ENCODE measurements at places on chromosomes 11 and 22.

DNA sequence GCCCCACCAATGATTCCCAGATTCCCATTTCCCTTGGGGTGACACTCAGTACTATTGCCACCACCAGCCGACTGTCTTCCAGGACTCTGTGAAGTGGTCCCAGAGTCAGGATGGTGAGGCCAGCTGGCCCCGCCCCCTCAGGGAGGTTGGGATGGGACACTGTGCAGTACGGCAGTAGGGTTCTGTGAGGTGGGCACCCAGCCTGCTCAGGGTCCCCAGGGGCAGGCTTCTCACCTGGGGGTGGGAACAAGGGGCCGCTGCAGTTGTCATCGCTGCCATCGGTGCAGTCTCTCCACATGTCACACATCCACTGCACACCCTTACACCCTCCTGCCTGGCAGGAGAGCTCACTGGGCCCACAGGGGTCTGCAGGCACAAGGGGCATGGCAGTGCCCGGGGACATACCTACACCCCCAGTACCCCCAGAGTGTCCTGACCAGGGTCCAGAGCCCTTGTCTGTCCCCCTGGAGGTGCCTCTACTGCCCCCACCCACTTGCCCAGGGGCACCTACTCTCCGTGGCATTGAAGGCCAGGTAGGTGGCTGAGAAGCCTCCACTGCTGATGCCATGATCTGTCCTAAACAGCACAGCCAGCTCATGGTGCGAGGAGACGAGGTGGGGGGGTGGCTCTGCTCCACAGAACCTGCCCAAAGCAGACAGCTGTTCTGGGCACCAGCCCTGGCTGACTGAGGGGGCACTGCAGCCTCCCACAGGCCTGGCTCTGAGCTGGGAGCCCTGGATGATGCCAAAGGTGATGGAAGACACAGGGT lies 1.9 kb upstream of the C1QTNF5 start:
- peak; percentile 57 for DNase-seq

DNA sequence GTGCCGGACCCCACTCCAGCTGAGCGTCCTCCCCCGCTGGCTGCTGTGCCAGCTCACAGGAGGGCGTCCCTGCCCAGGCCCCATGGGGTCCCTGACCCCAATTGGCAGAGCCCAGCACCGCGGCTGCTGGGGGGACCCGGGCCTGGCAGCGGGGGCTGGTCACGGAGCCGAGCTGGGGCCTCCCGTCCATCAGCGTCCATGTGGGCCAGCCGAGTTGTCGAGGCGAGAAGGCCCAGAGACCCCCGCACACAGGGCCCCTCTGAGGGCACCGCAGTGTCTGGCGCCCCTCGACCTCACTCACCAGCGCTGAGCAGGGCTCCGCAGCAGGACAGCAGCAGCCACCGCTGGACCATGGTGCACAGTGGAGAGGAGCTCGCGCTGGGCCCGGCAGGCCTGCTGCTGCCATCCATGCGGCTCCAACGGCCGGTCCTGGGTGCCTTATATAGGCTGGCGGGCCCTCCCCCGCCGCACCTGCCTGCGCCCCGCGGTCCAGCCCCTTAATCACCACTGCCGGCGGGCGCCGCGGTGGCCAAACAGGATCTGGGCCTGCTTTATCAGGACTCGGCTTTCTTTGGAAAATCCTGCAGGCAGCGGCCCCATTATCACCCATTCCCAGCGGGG lies at the start of gene MUC6:
Gene MUC6 (minus strand): TSS at position 416 of the 621 bp plus-strand sequence. CDS start 63 bp downstream, at position 353.
- DNase-seq: peak; percentile 56

DNA sequence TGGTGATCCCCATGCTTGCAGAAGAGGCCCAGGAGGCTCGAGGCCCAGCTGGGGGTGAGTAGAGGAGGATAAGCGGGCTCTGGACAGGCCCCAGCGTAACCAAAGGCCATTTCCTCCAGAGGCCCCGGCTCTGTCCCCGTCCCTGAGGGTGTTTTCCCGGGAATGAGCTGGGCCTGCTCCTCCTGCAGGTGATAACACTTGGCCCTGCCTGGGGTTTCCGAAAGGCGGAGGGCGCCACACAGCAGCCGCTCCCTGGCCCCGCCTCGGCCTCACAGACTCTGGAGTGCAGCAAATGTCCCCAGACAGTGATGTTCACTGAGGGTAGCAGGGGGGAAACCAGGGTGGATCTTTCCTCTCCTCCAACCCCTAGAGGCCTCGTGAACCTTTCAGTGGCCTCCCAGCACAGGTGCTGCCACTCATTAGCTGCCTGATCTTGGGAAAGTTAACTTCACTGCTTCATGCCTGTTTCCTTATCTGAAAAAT lies 10.5 kb upstream of the MGAT3 start:
- DNase-seq: no peak

GRCh38 chr11:5226732-5227310 lies at the start of gene HBB:
Gene HBB, minus strand, starts transcription at chr11:5227071. Its CDS starts 50 bp downstream, at chr11:5227021.
- no peak for DNase-seq

- DNase-seq: no peak
Observed at GRCh38 chr22:33220476-33221080, 162.4 kb upstream of the SYN3 start.

DNA sequence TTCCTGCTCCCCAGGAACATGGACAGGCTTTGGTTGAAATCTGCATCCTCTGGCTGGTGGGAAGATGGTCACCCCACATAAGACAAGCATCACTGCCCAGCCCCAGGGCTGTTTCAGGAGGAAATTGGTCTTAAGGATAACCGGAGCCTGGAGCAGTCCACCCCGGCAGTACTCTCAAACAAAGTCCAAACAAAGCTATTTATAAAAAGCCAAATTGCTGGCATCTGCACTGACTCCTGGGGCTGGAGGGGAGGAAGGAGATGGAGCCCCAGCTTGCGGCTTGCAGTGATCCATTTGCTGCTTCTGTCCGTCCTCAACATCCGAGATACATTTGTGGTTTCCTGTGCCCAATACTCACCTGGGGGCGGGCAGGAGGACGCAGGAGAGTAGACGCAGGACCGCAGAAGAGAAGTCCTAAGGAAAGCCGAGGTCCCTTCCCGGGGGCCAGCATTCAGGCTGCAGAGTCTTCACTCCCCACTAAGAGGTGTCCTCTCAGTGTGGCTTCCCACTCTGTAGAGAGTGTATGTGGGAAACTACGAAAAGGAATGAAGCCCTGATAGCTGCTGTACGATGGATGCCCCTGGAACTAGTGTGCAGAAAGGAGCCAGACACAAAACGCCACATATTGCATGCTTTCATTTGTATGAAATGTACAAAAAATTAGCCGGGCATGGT lies 107.3 kb upstream of the FGF3 start:
- peak; percentile 30 for DNase-seq

GRCh38 chr11:32931606-32932005 lies 39.0 kb downstream of the QSER1 start:
- no peak for DNase-seq

GRCh38 chr11:69173925-69174581 lies 18.3 kb downstream of the SMIM38 start:
- DNase-seq: no peak

- DNase-seq: no peak
Observed at GRCh38 chr11:10857459-10857708, 469 bp downstream of the ZBED5 start.

DNA sequence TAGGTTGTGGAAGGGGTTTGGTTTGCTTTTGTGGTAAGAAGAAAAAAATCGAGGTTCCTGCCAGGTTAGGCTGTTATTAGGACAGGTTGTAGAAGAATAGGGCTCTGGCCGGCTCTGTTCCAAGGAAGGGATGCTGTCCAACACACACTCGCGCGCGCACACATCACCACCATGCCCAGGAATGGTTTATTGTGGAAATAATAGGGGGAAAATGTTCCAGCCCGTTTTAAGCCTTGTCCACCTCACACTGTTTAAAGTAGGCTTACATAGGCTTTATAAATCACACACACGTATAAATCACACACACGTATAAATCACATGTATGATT lies 1.2 kb upstream of the ARHGAP20 start:
- DNase-seq: no peak

DNA sequence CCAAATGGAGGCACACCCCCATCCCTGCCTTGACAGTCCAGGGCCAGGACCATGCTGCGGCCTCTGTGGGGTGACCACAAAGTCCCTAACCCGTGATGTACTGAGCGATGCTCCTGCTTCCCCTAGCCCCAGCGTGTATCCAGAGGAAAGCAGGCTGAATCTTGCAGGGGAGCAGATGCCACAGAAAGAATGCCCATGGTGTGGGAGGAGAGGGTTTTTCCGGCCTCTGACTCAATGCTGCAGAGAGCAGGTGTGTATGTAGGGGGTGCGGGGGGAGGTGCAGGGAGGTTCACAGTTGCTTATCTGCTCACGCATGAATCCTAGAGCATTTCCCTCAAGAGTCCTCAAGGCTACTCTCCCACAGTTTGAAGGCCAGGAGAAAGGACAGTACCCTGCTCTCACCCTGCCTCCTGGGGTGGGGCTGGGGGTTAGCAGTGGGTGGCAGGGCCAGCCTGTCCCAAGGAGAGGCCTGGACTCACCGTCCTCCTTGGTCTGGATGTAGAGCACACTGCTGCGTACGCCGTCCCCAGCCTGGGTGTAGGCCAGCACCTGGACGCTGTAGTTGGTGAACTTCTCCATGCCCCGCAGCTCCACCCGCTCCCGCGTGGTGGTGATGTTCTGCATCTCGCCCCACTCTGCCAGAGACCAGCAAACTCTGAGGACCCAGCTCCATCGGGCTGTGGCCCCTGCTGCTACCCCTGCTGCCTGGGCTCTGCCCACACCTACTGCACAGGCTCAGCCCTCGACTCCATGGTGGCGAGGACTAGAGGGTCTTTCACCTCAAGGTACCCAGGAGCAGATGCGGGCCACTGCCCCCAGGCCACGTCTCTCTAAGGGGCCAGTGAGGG lies 130.8 kb downstream of the CEP164 start:
- DNase-seq: no peak

DNA sequence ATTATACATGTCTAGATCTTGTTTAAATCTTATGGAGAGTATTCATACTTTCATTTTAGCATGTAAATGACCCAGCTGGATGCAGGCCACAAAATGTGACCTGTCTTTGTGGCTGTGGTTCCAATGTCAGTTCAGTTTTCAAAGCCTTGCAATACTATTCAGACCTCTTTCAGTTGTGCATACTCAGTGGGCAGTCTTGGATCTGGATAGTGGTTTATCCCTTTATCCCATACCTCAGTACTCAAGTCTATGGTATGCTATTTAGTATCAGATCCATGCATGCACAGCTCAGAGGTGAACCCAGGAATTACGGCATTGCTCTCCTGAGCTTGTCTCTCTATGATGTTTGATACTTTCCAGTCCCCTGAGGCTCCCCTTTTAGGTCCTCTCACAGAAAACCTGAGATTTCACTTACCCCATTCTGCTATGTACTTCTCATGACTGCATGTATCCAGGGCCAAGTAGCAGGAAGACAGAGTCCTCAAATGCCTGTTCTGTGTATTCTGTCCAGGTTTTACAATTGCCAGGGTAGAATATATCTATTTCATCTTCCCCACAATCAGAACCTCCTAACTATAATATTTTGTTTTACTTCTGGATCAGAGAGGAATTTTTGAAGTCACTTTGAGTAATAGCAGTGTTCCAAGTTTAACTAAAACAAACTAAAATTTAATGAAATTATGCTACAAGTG lies 6.9 kb upstream of the P4HA3 start:
- no peak for DNase-seq

- DNase-seq: no peak
Observed at GRCh38 chr22:19080853-19081252, 41.4 kb downstream of the DGCR2 start.

- DNase-seq: no peak
Observed at GRCh38 chr22:23196165-23196564, 15.9 kb downstream of the BCR start.

DNA sequence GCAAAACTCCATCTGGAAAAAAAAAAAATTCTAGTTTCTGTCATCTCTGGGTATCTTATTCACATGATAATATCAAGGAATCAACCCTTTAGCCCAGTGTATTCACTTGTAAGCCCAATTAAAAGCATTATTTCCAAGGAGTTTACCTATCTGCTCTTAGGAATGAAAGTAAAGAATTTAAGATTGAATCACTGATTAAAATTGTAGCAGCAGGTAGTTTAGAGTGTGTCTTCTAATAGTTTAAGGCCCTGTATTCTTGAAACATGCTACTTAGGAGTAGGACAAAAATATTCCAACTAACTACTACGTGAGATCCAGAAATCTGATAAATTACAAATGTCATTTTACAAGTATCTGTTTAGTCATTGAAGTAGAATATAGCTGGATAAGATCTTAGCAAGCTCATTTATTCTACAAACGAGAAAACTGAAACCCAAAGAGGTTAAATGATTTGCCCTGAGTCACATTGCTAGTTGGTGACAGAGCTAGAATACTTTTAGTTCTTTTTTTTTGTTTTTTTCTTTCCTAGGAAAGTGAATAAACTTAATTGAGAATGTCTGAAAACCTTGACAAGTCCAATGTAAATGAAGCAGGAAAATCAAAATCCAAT lies 4.0 kb downstream of the TCP11L1 start:
- DNase-seq: no peak

DNA sequence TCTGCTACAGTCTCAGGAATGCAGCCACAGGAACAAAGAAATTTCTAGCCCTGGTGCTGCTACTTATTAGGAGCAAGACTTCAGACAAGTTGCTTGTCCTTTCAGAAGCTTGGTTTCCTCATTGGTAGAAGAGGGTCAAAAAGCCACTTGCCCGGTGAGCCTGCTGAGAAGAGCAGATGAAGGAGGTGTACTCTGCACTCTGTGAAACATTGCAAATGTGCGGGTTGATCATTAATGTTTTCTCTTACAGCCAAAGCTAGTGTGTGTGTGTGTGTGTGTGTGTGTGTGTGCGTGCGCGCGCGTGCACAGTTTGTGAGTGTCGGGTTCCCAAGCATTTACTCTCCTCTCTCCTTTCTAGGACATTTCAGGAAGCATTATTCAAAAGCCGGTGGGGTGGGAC lies 86.3 kb upstream of the NNMT start:
- no peak for DNase-seq

All from 8988T (cell line).